ENCODE measurements at places on chromosomes 2 and 18.

DNA sequence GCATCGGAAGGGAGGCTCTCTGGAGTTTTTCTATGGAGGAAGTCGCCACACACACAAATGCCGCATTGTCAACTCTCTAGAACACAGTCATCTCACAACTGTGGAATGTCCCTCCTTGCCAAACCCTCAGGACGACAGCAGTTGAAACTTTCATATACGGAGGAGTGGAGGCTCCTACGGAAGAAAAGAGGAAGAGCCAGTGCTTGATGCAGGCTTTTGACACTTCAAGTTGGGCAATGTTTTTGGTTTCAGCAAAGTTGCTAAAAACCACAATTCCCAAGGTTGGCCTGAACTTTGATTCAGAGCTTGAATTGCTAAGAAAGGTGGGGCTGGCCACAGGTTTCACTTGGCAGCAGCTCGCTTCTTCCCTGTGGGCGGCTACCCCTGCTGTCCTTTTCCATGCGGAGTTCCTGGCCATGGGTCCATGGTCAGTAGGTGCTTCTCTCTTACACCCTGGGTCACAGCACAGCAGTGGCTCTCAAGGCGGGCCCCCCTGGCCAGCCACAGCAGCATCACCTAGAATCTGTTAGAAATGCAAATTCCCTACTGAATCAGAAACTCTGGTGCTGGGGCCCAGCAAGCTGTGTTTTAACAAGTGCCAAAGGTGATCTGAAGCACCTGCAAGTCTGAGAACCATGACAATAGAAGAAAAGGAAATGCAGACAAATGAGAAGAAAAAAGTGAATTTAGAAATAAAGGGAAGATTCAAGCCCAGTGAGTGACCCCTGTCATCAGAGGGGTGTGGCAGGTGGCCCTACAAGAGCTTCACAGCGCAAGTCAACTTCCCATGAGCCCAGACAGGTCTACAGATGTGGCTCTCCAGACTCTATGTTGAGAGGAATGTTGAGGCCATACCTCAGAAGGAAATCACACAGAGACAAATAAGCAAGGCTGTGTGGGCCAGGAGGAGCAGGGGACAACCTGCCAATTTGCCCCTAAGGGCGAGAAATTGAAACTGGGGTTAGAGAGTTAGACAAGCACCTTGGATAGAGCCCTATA is 856.4 kb downstream of the RNF144A start:
- peak; percentile 0 for DNase-seq

DNA sequence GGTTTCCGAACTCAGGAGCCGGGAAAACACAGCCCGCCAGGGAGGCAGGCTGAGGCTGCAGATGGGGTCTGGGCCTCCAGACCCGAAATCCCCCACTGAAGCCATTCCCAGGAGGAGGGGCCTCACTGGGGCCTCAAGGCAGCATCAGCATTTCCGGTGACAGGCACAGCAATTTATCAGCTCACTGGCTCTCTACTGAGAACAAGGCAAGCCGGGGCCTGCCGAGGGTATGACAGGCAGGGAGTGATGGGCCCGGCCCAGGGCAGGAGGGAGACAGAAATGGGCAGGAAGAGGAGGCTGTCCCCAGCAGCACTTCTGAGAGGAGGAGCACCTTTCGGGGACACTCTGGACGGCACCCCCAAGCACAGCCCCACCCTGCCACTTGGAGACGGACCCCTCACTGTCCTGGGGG is 12.5 kb downstream of the SDC1 start:
- no peak for DNase-seq

DNA sequence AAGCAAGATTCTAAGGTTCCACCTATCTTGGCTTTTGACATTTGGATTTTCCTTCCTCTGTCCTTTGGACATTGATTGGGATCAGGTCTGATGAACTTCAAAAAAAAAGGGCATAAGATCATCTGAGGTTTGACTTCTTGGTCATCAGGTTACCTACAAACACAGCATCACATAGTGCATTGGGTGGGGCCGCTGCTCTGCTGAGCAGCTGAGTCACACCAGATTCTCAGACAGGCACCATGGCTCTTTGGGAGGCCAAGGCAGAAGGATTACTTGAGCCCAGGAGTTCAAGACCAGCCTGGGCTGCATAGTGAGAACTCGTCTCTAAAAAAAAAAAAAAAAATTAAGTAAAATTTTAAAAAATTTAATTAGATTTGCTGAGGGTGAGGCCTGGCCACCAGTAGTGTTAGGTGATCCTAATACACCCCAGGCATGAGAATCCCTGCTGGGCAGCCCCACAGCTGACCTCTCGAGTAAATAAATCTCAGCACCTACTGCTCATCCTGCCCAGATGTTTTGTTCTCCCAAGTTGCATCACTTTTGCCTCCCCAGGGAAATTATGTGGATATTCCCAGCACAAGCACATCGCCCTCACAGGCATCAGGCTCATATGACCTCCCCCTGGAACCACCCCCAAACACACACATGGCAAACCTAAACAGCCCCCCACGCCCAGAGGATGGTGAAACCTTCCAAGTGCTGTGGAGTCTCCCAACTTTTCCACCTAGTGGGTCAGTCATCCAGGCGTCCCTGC is 5.3 kb downstream of the MLPH start:
- DNase-seq: no peak

- no peak for DNase-seq
Observed at GRCh38 chr2:226873826-226874225, 38.0 kb downstream of the RHBDD1 start.

- no peak for DNase-seq
Observed at GRCh38 chr2:191867507-191867847, 20.6 kb upstream of the CAVIN2 start.

DNA sequence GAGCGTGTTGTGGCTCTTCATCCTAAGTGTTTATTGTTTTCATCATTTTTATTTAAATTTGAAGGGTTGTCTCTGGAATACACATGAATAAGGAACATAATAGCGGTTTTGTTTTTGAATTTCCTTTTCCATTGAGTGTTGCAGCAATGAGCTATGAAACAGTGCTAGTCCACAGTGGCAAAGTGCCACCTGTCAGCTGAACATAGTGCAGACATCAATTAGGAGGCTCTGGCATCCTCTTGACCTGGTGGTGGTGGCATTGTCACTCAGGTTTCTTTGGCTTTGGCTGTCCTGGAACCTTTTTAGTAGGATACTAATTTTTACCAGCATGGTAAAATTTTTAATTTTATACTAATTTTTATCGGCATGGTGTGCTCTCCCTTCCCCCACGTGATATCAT is 63.2 kb downstream of the UGGT1 start:
- DNase-seq: no peak

GRCh38 chr2:32792416-32792815 is 154.3 kb upstream of the LTBP1 start:
- DNase-seq: no peak

DNA sequence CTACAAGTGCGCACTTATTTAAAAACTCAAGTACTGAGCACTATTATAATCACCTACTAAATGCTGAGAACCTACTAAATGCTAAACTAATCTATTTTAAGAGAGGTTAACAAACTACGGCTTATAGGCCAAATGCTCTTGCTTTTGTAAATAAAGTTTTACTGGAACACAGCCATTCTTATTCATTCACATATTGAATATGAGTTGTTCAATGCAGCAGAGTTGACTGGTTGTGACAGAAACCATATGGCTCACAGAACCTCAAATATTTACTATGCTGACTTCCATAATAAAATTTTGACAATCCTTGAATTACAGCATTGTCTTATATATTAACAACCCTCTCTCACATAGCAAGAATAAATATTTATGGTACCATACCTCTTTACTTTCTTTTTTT is 103.2 kb downstream of the ZNF521 start:
- DNase-seq: no peak

GRCh38 chr2:62309465-62310091 is 113.7 kb downstream of the B3GNT2 start:
- DNase-seq: no peak

GRCh38 chr2:55901941-55902340 is 21.6 kb downstream of the EFEMP1 start:
- no peak for DNase-seq

DNA sequence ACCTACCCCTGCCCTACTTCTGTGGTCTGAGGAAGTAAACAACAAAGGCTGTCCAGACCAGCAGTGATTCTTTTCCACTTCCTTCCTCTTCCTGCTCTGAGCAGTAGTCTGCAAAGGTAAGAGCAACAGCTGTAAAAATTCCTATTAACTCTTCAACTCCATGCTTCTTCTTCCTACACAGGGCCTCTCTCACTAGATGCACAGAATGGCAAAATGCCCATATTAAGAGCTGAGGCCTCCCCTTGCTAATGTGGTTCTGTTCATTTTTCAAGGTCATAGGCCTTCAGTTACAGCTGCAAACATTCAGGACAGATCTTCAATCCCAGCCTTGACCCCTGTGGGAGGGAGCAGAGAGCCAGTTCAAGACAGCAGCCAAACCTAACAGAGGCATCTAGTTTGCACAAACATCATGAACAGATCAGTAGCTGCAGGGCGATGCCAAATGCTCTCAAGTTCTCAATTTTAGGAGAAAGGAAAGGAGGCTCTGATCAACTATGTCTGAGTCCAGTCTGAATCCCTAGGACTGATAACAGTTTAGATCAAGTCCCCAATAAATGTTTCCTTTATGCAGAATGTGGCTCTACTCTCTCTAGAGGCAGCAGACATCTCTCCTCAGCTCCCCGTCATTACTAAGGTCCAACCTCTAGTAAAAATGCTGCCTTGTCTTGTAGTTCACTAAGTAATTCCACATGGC is 20.9 kb downstream of the SLC40A1 start:
- no peak for DNase-seq

DNA sequence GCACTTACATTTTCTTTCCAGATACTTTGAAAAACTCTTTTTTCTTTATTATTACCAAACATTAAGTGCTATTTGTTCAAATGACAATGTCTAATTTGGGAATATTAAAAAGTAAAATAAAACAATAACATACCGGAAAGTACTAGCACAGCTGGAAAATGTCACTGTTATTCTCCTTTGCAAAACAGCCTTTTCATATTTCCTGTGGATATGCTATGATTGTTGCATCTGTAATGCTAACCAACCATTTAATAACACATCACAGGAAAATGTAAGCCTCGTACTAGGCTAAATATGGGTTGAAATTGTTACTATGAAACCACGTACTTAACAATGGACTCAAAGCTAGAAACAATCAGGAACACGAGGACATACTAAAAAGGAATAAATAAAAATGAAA is 298.1 kb downstream of the CBLN2 start:
- DNase-seq: no peak

DNA sequence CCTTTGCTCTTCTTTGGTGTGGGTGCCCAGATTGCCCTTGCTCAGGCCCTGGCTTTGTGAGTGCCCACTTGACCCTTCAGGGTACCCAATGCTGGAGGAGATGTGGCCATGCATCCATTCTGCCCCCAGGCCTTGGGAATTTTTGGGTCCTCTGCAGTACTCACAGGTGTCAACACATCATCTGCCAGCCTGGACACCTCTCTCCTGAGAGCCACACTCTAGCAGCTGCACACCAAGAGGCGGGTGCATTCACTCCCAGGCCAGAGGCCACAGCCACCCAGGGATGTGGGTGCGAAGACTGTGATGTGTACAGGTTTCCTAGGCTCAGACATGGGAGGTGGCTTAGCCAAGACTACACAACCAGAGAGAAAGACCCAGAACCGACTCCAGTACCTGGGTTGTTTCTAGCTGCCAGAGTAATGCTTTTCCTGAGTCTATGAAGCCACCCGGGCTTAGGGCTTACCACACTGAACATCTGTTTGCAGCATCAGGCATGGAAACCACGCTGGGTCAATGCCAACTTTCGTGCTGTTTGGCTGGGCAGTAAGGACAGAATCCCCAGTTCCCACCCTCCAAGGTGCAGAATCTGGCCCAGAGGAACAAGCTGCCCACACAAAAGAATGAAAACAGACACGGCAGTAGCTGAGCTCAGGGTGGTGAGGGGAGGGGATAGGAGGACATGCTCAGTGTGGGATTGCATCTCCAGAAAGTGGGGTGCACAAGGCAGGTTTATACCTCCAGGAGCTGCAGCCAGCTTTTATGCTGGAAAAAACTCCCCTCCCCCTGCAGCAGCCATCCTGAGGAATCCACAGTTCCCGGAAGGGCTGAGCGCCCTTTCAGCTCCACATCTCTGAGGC is 40.1 kb downstream of the KCNF1 start:
- no peak for DNase-seq

- no peak for DNase-seq
Observed at GRCh38 chr2:76391678-76392077, 681.0 kb upstream of the GCFC2 start.

DNA sequence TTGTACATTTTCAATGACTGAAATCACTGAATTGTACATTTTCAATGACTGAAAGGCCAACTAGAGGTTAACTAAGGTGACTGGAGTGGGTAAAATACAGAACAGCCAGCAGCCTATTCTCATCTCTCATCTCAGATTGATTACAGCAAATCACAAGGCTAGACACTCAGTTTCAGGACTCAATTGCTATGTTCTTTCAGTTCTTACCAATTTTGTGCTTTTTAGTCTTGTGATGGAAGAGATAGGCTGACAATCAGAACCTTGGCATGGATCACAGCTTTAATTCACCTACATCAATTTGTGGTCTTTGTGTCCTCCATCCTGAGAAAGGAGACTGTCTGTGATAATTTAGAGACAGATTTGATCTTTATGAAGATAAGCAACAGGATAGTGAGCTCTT is 124.7 kb downstream of the GULP1 start:
- no peak for DNase-seq

DNA sequence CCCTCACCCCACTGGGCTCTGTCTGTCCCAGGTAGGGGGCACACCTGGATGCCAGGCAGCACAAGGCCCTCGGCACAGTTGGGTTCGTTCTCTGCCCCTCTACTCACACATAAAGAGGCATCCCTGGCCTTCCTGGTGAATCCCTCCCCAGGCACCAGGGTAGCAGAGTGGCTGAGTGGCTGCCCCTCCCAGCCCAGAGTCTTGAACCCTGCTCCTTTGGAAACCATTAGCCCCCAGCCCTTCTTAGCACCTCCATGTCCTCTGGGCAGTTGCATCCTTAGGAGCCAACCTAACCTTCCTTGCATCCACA is 2.0 kb downstream of the GPC1 start:
- no peak for DNase-seq

DNA sequence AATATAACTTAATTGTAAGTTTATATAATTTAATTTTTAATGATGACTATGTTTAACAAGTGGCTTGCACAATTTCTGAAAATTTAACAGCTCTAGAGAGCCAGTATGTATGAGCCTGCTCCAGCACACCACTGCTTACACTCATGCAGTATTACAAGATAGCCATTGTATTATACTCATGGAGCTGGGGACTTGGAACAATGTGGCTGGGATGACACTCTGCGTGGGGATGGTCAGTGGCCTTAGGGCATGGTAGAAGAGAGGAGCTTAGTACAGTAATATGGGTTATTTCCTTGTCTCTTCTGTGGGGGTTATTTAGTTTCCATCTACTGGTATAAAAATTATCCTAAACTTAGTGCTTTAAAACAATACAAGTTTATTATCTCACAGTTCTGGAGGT is 105.1 kb upstream of the STON1 start:
- DNase-seq: no peak

Measured in HCT116 (cell line).